ENCODE measurements at places on chromosomes 3 and 15.

- DNase-seq, result no peak
Observed at GRCh38 chr15:52670087-52670486, 9.1 kb downstream of the ATOSA start.

- no peak for DNase-seq
Observed at GRCh38 chr15:63800739-63801138, 33.0 kb downstream of the HERC1 start.

- no peak for DNase-seq
Observed at GRCh38 chr3:133948131-133948810, 52.6 kb upstream of the RAB6B start.

DNA sequence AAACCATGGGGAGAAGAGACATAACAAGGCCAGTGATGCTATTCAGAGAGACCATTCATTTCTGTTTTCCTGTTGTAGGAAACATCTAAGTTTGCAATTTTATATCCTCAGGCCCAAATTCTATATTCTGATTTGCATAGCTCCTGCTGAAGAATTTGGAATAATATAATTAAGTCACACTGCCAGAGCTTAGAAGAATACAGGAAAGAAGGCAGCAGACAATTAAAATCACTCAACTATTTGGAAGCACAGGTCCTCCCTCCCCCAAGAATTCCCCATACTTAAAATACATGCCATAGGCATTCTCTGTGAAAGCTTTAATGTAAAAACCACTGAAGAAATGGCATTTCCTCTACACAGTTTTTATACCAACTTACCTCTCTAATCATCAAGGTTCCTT, 66.9 kb upstream of the SLC2A2 start:
- no peak for DNase-seq

GRCh38 chr15:74376825-74377581, 9.6 kb upstream of the CYP11A1 start:
- DNase-seq, result no peak

- DNase-seq, result no peak
Observed at GRCh38 chr3:16289144-16289889, 24.3 kb downstream of the OXNAD1 start.

GRCh38 chr3:129961141-129961541, 13.4 kb upstream of the TRH start:
- DNase-seq, result no peak

DNA sequence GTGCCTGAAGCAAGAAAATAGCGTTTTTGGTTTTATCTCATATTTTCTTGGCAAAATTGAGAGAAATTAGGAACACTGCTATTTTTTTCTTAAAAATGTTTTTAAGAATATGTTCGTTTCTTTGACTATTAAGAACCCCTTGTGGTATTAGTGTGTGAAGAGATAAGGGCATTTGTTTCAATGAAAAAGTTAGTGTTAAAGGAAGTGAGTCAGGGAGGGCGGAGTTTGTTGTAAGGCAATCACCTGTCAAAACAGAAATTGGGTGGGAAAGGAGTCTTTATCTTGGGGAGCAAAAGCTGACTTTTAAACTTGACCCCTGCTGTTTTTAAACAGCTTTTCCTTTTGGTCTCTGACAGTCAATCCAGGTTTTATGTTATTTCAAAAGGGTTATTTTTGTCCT, 4.2 kb downstream of the RAP2B start:
- no peak for DNase-seq

GRCh38 chr15:95845862-95846515, 484.5 kb upstream of the NR2F2 start:
- no peak for DNase-seq

GRCh38 chr15:73244333-73244732, 124.4 kb downstream of the HCN4 start:
- DNase-seq, result no peak

DNA sequence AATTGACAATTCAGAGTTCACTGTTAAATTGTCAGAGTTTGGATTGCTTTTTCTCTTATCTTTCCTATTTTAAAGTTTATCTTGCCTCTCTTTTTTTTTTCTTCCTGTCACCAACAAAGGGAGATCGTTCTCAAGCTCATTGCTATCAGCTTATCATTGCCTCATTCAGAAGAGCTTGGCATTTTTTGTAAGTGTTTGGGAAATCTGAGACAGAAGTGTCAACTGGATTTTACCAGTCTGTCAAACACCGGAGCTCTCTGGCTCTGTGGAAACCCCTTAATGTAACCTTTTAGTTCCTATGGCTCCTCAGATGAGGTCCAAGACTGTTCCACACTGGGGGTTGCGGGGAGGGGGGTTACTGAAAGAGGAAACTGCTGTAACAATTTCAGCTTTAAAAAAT, 10.6 kb upstream of the TFG start:
- DNase-seq, result no peak

- no peak for DNase-seq
Observed at GRCh38 chr3:70248856-70249255, 63.6 kb downstream of the MDFIC2 start.

GRCh38 chr15:74768099-74768770, 13.6 kb upstream of the CSK start:
- DNase-seq, result no peak

- no peak for DNase-seq
Observed at GRCh38 chr15:45225506-45226273, 26.3 kb upstream of the SLC28A2 start.

- no peak for DNase-seq
Observed at GRCh38 chr15:35519541-35520149, 26.3 kb downstream of the DPH6 start.

DNA sequence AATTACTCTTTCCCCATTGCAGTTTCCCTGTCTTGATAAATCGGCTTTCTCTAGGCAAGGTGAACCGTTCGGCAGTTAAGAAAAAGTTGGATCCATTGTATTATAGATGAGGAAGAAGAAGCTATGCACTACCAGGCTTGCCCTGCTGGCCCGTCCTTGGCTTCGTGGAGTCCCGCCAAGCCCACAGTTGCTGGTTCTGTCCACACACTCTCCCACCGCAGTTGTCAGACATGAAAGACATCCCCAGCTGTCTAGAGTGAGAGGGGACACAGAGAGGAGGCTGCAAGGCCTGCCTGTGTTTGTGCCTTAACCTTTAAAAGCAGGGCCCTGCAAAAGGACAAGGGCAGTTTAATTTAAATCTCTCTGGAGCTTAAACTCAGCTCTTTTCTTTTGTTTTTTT, 47.2 kb upstream of the PLCL2 start:
- no peak for DNase-seq

DNA sequence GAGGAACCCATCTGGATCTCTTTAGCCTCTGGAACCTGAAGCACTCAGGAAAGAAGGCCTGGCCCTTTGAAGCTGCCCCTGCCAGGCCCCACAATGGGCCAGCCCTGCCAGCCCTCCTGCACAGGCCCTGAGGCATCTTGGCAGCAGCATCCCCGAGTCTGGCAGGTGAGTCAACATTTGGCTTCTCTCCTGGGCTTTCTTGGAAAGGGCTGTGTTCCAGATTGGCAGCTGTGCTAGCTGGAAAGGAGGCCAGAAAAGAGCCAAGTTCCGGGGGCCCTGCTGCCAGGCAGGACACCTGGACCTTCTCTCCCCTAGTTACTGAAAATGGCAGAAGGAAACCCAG, 187.2 kb downstream of the SHQ1 start:
- no peak for DNase-seq

DNA sequence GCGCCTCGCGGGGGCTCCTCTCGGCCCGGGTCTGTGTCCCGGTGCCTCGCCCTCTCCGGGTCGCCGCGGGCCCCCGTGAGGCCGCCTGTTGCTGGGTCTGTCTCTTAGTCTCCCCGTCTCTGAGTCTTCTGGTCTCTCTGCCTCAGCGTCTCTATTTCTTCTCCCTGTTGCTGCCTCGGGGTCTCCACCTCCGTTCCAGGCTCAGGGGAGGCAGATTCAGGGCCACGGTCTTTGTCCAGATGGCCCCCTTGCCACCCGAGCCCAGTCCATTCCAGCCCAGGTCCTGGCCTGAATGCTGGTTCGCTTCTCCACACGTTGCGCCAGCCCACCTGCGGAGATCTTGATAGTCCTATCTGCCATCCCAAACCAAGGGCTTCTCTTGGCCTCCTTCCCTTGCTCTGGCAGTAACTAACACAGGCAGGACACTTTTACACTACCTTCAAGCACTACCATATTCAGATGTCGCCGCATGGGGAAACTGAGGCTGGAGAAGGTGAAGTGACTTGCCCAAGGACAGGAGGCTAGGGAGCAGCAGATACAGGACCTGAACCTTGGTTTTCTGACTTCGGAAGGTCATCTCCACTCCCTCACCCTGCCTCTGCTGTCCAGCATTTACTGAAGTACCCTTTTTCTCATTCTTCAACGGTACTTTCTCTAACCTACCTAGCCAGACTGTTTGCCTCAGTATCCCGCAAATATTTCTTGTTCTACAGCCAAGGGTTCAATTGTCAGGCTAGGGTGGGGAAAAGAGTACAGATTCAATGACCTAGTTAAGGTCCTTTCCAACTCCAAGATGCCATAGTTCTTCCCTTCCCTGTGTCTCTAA, 616 bp upstream of the IGDCC4 start:
- no peak for DNase-seq

GRCh38 chr3:139140553-139140952, 95.9 kb upstream of the PRR23C start:
- no peak for DNase-seq

DNA sequence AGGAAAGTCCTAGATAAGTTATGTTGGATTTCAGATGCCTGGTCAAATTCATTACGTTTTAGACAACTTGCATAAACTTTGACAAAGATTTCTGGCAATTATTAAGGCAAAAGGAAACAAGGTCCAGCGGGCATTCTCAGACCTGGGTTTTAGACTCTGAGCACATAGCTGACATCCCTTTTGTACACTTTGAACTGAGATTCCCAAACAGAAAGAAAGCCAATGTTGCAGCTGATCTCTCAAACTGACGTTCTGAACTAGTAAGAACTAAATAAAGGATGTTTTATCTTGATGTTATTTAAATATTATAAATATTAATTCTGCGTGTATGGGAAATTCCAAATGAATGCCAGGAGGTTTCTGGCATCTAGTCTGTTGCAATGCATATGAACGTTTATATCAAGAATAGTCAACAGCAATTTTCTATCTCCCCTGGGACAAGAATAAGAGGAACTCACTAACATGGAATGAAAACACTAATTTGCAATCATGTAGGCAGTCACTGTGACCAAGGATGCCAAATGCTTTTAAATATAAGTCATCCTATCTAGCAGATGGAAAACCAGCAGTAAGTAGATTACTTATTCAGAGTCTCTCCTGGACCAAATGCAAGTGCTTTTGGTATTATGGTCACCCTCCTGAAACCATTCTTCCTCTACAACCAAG, 202.1 kb downstream of the GREM1 start:
- no peak for DNase-seq

All from activated T-cell treated with anti-CD3 and anti-CD28 coated beads, Interleukin-2, amount 50 U/mL, for 1 hour (primary cell).